Thymus (tissue), 14 donors: ENCODE measurements at places on chromosomes 11 and 22.

DNA sequence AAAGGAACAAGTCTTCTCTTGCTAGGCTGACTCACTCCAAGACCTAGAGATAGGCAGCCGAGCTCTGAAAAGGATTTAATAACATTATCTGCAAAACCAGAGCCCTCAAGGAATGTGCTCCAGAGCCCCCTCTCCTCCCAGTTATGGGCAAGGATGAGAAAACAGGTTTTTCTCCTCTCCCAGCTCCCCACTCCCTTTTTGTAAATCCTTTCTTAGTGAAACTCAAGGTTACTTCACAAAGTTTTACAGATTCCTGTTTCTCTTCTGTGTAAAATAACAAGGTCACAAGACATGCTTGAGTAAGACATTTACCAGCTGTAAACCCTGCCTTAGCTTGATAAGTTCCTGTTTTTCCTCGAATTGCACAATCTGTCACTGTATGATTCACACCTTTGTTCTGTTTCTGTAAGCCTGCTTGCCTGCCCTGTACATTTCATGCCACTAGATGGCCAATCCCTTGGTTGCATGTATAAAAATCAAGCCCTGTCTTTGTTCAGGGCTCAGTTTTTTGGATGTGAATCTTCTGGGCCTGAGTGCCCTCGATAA lies 489.4 kb downstream of the KCNA4 start:
- no peaks in the 10 kb centered on the region for H3K36me3 ChIP-seq
- DNase-seq: no peak
- H3K27ac ChIP-seq: no peak overlapping the region

- H3K36me3 ChIP-seq: peaks cover 51% of the 10 kb centered on the region
- no peak overlapping the region for H3K27ac ChIP-seq
- no peaks in the 10 kb centered on the region for H3K4me1 ChIP-seq
- no peak for DNase-seq
- no peaks in the 10 kb centered on the region for H3K27me3 ChIP-seq
- H3K4me3 ChIP-seq: no peak overlapping the region
Measured at GRCh38 chr11:69662806-69663205, 12.3 kb downstream of the LTO1 start.

DNA sequence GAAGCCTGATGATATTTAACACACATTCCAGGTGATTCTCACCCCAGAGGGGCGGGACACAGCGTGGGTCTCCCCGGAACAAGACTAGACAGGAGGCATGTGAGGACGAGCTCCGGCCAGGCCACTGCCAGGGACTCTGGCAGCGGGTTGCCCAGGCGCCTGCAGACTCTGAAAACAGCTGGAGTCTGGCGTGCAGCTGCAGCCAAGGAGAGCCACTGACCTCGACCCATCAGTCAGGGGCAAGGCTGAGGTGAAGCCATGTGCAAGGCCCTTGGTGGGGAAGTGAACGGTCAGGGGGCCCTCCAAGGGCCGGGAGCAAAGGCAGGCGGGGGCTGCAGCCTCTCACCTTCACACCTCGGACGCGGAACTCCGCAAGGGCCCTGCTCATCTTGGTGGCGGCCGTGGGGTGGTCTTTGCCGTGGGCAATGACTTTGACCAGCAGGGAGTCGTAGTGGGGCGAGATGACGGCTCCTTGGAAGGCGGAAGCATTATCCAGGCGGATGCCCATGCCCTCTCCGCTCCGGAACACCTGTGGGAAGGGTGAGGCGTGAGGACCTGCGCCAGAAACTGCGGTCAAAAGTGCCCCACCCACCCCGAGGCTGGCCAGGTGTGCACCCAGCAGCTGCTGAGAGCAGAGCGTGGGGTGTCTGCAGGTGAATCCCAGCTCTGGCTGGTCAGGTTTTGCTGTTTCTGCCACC lies 6.7 kb downstream of the LRFN4 start:
- H3K27ac ChIP-seq: no peak overlapping the region
- H3K27me3 ChIP-seq: no peaks in the 10 kb centered on the region
- DNase-seq: no peak
- H3K36me3 ChIP-seq: peaks cover 8% of the 10 kb centered on the region

- peak overlapping the region; percentile 59 for H3K4me3 ChIP-seq
- peaks cover 35% of the 10 kb centered on the region for H3K36me3 ChIP-seq
- peaks cover 8% of the 10 kb centered on the region for H3K4me1 ChIP-seq
- H3K27me3 ChIP-seq: no peaks in the 10 kb centered on the region
Measured at GRCh38 chr22:41681616-41682015, 7.1 kb downstream of the SNU13 start.

- peaks cover 24% of the 10 kb centered on the region for H3K27me3 ChIP-seq
- no peak overlapping the region for H3K27ac ChIP-seq
- peaks cover 3% of the 10 kb centered on the region for H3K4me1 ChIP-seq
- no peak overlapping the region for H3K4me3 ChIP-seq
- no peaks in the 10 kb centered on the region for H3K36me3 ChIP-seq
Measured at GRCh38 chr11:68854273-68854958, 12.7 kb upstream of the CPT1A start.

GRCh38 chr11:111795334-111795985 lies 29.3 kb upstream of the PPP2R1B start:
- no peak overlapping the region for H3K4me3 ChIP-seq
- H3K27ac ChIP-seq: no peak overlapping the region
- no peaks in the 10 kb centered on the region for H3K4me1 ChIP-seq
- no peak for DNase-seq

- no peak for DNase-seq
- H3K4me1 ChIP-seq: peaks cover 41% of the 10 kb centered on the region
- H3K27me3 ChIP-seq: no peaks in the 10 kb centered on the region
- H3K27ac ChIP-seq: no peak overlapping the region
- no peak overlapping the region for H3K4me3 ChIP-seq
Measured at GRCh38 chr22:38733724-38734381, 21.9 kb downstream of the SUN2 start.

- no peak overlapping the region for H3K4me3 ChIP-seq
- H3K27ac ChIP-seq: no peak overlapping the region
- H3K36me3 ChIP-seq: no peaks in the 10 kb centered on the region
- H3K27me3 ChIP-seq: no peaks in the 10 kb centered on the region
- no peaks in the 10 kb centered on the region for H3K4me1 ChIP-seq
- no peak for DNase-seq
Measured at GRCh38 chr22:26124991-26125725, 44.1 kb upstream of the SEZ6L start.

GRCh38 chr11:2118677-2119076 lies 20.5 kb downstream of the IGF2 start:
- no peak overlapping the region for H3K27ac ChIP-seq
- no peak overlapping the region for H3K4me3 ChIP-seq
- H3K27me3 ChIP-seq: peaks cover 21% of the 10 kb centered on the region
- no peaks in the 10 kb centered on the region for H3K4me1 ChIP-seq
- no peak for DNase-seq

DNA sequence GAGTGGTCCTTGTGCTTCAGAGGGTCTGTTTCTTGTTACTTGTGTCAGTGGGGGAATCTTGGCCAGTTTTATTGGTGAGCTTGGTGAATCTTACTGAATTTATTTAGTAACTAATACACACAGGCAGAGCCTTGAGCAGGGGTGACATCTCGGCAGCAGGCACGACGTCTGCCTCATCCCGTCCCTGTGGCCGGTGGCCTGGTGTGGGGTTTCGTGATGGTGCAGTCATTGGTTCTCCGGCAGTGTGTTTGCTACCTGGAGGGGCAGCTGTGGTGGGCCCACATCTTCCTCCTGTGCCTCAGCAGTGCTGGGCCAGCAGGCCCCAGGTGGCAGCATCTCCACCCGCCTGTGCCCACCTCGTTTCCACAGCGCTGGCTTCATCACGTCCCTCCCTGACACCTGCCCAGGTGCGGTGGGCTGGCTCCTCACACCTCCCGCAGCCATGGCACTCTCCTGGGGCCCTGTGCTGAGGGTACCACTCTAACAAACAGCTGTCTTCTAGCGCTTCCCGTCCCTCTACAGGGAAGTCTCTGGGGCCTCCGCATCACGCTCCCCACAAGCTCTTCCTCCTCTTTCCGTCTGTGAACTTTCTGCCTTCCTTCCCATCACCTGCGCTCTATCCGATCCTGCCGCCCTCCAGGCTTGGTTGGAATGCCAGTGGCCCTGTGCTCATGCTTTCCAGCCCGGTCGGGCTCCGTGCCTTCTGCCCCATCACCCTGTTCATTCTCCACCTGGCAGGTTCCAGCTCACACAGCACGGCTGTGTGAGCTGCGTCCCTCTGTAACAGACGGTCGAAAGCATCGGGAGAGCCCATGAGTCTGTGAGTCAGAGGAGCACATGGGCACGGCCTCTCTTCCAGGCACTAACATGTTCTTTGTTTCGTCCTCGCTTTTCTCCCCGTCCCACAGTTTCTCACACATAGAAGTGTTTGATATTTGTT lies 203.4 kb downstream of the TBC1D22A start:
- H3K4me3 ChIP-seq: no peak overlapping the region
- H3K27ac ChIP-seq: no peak overlapping the region
- no peaks in the 10 kb centered on the region for H3K27me3 ChIP-seq
- no peaks in the 10 kb centered on the region for H3K36me3 ChIP-seq
- DNase-seq: no peak

DNA sequence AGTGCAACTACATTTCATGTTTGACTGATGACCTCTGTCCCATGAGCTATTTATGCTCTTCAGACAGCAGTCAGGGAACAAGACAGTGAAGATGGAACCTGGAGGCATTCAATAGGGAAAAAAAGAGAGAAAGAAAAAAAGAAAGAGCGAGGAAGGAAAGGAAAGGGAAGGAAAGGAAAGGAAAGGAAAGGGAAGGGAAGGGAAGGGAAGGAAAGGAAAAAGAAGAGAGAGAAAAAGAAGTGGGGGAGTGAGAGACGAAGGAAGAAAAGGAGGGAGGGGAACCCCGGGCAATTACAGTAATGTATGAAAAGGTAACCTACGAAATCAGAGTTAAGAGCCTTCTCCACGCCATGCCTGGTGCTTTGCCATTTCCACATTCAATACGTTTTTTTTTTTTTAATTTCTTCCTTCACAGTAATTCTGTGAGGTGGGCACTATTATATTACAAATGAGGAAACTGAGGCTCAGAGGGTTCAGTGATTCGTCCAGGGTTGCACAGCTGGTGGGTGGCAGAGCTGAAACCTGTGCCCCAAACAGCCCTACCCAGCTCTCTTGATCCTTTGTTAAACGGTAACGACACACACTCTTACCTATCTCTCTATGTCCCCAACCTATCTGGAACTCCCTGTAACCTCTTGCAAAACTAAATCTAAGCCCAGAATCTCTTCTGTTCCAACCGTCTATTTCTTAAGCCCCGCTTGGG lies 39.3 kb downstream of the ETS1 start:
- peak overlapping the region; percentile 55 for H3K4me3 ChIP-seq
- H3K27ac ChIP-seq: peak overlapping the region; percentile 88
- peaks cover 77% of the 10 kb centered on the region for H3K4me1 ChIP-seq
- no peak for DNase-seq

DNA sequence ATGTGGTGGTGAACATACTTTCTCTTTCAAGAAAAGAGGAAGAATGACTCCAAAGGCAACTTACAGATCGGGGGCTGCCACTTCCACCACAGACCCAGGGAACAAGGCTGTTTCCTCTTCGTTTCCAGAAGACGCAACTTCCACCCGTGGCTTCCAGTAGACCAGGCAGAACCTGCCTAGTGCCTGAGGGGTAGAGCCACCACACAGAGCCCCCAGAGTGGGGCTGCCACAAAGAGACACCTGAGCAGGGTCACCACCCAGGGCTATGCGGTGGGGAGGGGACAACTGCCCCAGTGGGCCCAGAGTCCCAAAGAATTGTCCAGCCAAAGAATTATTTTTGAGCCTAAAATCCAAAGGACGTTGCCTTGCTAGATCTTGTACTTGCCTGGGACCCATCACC lies 16.7 kb upstream of the PHF21B start:
- H3K4me3 ChIP-seq: no peak overlapping the region
- H3K4me1 ChIP-seq: no peaks in the 10 kb centered on the region
- no peak overlapping the region for H3K27ac ChIP-seq
- no peaks in the 10 kb centered on the region for H3K36me3 ChIP-seq

DNA sequence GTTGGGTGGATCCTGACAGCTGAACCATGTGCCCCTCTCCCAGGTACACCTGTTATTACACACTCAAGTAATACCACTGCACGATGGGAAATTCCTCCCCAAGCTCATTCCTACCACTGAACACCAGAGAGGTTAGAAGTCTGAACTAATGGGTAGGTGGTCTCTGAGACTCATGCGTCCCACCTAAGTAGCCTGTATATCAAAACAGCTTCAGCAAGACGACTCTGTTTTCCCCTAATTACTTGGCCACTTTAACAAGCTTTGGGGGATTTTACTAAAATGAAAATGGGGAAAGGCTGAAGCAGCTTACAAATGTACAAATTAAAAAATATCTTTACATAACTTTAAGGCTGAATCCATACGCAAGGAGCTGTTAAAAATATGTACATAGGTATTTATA lies 29.4 kb downstream of the LGR4 start:
- no peak overlapping the region for H3K4me3 ChIP-seq
- no peaks in the 10 kb centered on the region for H3K36me3 ChIP-seq
- H3K27ac ChIP-seq: no peak overlapping the region
- DNase-seq: no peak
